Gastrocnemius medialis (tissue), 4 donors: ENCODE measurements at places on chromosomes 2 and 18. TPM values are rescaled to one million over a fixed set of nuclear protein-coding genes. Genes with fewer than 3 reads are reported as not detected.
A peak's percentile ranks its signal among the peaks of the same experiment; 100 is the strongest.

GRCh38 chr2:80291656-80292055, 12.9 kb downstream of the LRRTM1 start:
- H3K4me3 ChIP-seq = no peak overlapping the region
- H3K27ac ChIP-seq = no peak overlapping the region
- no peaks in the 10 kb centered on the region for H3K36me3 ChIP-seq
- H3K4me1 ChIP-seq = no peaks in the 10 kb centered on the region
- DNase-seq = no peak

DNA sequence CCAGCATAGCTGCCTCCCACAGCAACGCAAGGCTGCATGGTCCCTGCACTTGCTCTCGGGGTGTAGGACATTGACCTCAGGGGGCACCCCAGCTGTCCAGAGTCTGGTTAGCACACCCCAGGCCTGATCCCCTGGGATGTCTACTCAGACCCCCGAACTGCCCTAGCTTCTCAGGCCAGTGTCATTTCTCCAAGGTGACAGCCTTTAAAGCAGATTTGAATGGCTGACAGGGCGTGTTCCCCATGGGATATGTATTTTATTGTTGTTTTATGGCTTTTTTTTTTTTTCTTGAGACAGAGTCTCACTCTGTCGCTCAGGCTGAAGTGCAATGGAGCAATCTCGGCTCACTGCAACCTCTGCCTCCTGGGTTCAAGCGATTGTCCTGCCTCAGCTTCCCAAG, 40.8 kb upstream of the PTMA start:
- DNase-seq = no peak
- H3K27me3 ChIP-seq = no peaks in the 10 kb centered on the region
- H3K4me1 ChIP-seq = peaks cover 27% of the 10 kb centered on the region
- H3K36me3 ChIP-seq = no peaks in the 10 kb centered on the region
- H3K4me3 ChIP-seq = peak overlapping the region; percentile 77
- H3K27ac ChIP-seq = peak overlapping the region; percentile 99

GRCh38 chr2:207530160-207531031, 634 bp downstream of the CREB1 start:
- no peaks in the 10 kb centered on the region for H3K36me3 ChIP-seq
- peak overlapping the region; percentile 94 for H3K27ac ChIP-seq
- H3K4me1 ChIP-seq = peaks cover 43% of the 10 kb centered on the region
- DNase-seq = peak; percentile 42
- H3K27me3 ChIP-seq = no peaks in the 10 kb centered on the region

Gene SLC19A3
- 0.80 TPM for total RNA-seq

DNA sequence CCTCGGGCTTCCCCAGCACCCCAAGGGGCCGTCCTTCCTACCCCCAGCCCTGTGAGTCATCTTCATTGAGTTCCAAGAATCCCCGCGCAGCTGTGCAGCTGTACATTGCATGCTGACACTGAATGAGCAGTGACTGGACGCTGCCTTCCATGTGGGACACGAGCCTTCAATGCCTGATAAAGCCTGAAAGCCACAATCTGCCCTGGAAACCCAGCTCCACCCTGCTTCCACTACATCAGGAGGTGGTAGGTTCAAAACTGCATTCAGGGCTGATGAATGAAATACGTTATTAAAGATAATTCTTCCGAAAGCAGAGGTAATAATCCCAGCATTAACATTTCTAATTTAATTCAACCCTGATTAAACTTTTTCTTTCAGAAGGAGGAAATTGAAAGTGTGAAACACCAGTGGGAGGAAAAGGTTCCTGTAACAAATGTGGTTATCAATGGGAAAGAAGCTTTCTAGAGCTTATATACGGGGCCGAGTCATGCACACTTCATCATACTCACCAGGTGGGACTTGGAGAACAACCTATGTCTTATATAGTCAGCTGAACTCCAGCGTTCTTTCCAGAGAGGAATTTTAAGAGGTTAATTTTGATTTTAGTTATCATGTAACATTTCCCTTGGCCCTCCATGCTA, 360.1 kb downstream of the LPIN1 start:
- no peak overlapping the region for H3K4me3 ChIP-seq
- no peaks in the 10 kb centered on the region for H3K27me3 ChIP-seq
- no peaks in the 10 kb centered on the region for H3K36me3 ChIP-seq
- no peaks in the 10 kb centered on the region for H3K4me1 ChIP-seq
- DNase-seq = peak; percentile 66

DNA sequence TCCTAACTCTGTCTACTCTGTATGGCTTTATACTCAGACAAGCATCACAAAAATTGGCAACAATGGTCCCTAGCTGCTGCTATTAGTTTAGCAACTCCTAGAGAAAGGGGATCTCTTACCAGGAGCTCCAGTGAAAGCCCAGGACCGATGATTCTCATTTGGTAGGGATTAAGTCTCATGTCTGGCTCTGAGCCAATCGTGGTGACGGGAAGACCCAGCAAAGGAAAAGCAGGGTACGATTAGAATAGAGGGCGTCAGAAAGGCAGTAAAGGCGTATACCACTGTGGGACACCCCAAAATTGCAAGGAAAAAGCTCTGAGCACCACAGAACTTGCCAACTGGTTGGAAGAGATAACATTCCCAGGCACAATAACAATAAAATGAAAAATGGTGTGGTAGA, 129.5 kb downstream of the MTCL1 start:
- no peak overlapping the region for H3K27ac ChIP-seq
- H3K4me3 ChIP-seq = no peak overlapping the region
- H3K4me1 ChIP-seq = peaks cover 16% of the 10 kb centered on the region

- no peaks in the 10 kb centered on the region for H3K36me3 ChIP-seq
- peaks cover 41% of the 10 kb centered on the region for H3K27me3 ChIP-seq
- H3K4me1 ChIP-seq = peaks cover 4% of the 10 kb centered on the region
- H3K4me3 ChIP-seq = peak overlapping the region; percentile 59
Observed at GRCh38 chr2:232634206-232635150, 1.1 kb downstream of the EFHD1 start.

DNA sequence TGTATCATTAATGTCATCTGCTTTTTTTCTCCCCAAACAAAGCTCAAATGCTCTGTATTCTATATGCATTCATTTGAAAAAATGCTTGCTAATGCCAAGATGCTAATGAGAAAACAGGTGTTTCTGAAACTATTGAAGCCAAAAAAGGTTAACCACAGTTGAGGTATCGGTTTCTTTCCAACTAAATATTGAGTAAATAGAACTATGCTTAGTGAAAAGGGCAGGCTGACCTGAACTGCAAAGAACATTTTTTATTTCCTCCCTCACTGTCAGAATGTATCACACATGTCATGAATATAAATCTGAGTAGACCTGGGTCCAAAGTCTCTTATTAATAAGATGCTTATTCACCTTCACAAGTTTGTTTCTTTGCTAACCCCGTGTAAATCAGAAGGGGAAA, 866.6 kb downstream of the CPS1 start:
- DNase-seq = no peak
- H3K4me1 ChIP-seq = no peaks in the 10 kb centered on the region
- no peaks in the 10 kb centered on the region for H3K36me3 ChIP-seq
- H3K27ac ChIP-seq = no peak overlapping the region

DNA sequence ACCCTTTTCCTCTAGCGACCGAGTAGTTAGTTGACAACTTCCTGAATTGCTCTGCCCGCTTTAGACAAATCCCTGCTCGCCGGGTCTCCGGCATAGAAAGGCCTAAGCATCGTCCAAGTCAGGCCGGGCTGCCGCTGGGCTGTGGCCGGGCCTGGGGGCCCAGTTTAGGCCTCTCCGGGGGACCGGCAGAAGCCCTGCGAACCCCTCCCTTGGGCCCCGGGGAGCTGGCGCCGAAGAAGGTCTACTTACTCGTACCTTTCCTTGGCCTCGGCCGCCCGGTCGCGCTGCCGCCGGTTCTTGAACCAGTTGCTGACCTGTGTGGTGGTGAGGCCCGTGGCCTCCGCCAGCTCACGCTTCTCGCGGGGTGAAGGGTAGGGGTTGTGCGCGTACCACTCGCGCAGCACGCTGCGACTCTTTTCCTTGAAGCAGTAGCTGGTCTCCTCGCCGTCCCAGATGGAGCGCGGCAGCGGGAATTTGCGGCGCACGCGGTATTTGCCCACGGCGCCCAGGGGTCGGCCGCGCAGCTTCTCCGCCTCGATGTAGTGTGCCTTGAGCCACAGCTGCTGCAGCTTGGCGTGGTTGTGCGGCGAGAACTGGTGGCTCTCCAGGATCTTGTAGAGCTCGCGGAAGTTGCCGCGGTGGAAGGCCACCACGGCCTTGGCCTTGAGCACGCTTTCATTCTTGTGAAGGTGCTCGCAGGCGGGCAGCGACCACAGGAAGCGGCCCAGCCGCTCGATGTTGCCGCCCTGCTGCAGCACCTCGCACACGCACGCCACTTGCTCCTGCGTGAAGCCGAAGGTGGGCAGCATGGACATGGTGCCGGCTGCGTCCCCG, 739 bp downstream of the SIX2 start:
- no peak for DNase-seq
- no peaks in the 10 kb centered on the region for H3K27me3 ChIP-seq
- H3K27ac ChIP-seq = peak overlapping the region; percentile 90
- H3K36me3 ChIP-seq = peaks cover 7% of the 10 kb centered on the region
- H3K4me3 ChIP-seq = peak overlapping the region; percentile 67

Gene TRAK2
- 31.9 TPM for total RNA-seq

Gene ANKRD53
- total RNA-seq = not detected
